Right renal cortex interstitium (tissue), 3 donors: ENCODE measurements at places on chromosomes 4 and X. TPM values are rescaled to one million over a fixed set of nuclear protein-coding genes. Genes with fewer than 3 reads are reported as not detected.

DNA sequence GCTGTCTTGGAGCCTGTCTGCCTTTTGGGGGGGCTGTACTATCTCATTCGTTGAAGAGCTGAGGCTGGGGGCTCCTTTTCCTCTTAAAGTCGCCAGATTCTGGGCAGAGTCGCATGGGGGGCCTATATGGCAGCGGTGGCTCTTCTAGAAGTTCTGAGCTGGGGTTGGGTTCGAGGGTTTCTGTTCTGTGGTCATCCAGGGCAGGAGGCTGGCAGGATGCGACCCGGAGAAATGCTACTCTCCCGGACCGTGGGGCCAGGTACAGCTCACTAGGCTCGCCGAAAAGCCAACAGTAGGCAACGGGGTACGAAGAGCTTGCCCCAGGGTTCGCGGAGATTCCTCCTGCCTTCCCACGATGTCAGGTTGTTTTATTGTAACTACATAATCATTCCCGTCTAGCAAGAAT, 1.9 kb upstream of the CITED1 start:
- no peak for DNase-seq

GRCh38 chr4:188612659-188613058, 473.4 kb downstream of the TRIML1 start:
- DNase-seq = no peak

DNA sequence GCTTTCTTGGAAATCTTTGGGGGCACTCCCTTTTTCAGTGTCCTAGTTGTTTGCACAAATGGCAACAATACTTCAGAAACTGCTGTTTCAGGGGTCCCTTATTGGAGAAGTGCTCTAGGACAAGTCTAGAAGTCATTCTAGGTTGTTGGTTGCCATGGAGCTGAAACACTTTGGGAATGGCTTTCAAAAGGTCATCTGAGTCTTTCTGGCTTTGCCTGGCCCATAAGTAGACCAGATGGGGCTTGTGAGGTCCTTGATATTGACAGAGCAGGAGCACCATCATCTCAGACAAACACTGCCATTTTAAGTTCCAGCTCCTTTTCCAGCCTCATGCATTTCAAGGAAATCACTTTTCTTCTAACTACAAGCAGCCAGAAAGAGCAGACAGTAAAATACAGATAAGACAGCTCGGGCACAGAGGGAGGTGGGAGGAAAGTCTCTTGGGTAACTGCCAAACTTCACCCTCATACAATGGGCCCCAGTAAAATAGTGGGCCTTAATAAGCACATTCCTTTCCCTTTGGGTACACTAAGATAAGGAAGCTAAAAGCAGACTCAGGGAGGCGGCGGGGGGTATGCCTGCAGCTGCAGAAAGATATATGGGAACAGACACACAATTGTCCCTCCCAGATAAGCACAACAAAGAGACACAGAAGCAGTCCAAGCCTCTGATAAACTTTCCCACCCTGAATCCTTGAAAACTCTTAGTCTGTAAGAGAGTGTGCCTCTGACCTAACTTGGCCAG, 8.5 kb upstream of the NXF3 start:
- DNase-seq = no peak

DNA sequence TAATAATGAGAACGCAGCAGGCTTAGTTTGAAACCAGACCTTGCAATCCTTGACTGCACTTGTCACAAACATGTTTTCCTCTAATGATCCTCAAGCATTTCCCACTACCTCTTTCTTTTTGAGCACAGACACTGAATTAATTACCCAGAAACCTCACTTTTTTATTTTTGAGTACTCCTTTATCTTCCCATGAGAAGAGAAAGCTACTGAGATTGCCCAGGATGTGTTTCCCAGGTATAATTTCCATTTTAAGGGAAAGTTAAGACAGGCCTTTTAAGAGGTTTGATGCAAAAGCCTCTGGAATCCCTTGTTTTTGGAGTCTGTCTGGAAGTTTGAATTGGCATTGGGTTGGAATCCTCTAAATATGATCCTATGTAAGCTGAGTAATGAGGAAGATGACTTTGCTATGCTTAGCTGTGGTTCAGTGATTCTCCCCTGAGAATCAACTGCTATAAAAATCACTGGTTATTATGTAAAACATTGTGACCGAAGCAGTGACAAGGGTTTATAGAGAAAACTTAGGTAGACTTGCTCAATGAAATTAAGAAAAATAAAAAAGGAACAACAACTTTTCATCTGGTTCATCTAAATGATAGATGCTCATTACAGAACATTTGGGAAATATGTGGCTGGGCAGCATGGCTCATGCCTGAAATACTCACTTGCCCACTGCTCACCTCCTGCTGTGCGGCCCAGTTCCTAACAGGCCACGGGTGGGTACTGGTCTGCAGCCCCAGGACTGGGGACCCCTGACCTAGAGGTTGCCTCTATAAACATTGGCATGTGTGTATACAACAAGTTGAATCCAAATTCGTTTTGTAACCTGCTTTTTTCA, 10.8 kb upstream of the RHOH start:
- DNase-seq = no peak

GRCh38 chr4:159071969-159072765, 30.7 kb upstream of the RAPGEF2 start:
- no peak for DNase-seq

DNA sequence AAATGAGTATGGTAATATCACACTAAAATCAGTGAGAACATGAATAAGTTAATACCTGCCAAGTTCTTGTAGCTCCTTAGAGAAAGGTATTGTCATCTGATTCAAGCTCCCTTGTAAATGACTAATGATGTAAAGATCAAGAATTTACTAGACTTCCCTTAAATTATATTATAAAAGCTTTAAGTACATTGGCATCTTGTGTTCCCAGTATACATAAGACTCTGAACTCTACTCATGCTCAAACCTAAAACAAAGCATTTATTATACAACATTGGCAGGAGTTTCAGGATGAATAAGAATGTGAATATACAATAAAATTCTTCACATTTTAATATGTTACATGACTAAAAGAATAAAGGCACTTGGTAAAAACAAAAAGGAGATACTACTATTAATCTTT, 126.8 kb upstream of the UNC5C start:
- no peak for DNase-seq

- peak; percentile 49 for DNase-seq
These were observed 995 bp downstream of the SMARCA5 start for GRCh38 chr4:143514497-143514896.

GRCh38 chr4:179372746-179373145, 1930.5 kb upstream of the AGA start:
- DNase-seq = no peak

DNA sequence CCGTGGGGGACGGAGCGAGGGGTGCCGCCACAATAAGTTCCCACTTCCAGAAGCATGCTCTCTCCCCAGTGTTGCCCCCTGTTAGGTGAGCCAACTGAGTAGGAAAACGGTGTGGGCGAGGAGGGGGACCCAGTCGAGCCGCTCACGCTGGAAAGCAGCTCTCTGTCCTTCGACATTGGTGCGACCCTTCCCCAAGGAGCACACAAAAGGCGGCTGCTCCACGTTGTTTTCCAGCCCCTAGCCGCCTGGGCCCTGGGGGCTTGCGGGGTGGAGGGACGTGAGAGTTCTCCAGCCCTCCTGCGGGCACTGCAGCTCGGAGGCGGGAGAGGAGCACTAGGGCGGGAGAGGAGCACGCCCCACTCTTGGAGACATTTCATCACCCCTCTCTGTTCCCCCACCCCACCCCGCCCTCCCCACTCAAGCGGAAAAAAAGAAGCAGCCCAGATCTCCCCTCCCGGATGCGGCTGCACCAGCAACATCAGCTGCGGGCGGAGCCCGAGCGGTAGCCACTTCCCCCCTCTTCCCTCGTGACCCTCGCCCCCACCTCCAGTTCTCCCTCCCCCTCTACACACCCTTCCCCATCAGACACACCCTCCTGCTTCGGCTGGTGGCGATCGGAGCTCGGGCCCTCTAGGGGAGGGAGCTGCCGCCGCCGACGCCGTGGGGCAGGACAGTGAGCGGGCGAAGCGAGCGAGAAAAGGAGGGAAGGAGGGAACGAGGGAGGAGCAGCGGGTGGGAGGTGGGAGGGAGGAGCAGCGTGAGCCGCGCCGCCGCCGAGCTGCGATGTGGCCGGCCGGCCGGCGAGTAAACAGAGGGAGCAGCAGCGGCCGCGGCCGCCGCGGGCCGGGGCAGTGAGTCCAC, at the start of gene DOCK11:
DOCK11 (plus strand) TSS at position 755 of the 861 bp plus-strand sequence. CDS start 157 bp downstream, outside the sequence.
- no peak for DNase-seq

GRCh38 chr4:119581190-119581873, 47.3 kb downstream of the PDE5A start:
- DNase-seq = no peak

DNA sequence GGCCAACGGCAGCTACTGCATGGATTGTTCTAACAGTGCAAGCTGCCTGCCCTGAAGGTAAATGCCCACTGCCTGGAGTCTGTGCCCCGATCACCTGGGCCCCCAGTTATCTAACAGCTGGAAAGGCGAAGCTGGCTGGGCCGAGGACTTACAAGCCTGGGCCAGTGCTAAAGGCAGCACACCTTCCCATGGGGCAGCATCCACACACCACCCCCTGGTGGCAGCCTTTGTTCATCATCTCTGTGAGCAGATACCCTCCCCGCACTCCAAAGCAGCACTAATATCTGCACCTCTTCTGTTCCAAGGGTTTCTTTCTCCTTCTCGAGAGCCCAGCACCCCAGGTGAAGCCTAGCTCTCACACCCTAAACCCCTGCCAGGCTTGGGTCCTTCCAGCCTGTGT, 7.6 kb downstream of the SLC2A9 start:
- no peak for DNase-seq

DNA sequence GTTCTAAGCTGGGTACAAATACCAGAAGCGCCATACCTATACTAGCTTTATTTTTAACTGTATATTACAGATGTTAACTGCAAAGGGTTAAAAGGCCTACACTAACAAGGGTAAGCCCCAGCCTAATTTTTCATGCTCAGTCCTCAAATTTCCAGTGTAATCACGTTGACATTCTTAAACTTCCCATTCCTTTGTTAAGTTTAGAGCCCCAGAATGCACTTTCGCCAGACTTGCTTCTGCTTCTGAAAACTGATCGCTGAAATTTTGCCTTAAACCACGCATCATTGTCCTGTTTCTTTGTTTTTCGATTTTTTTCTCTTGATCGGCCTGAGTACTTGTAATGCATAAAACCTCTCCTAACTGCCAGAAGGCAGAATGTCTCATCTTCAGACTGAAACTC, 2141.9 kb upstream of the AGA start:
- no peak for DNase-seq

- DNase-seq = no peak
These were observed 181.8 kb downstream of the USP46 start for GRCh38 chr4:52477191-52477780.

GRCh38 chrX:55342533-55343501, 78.1 kb upstream of the PAGE3 start:
- DNase-seq = no peak

DNA sequence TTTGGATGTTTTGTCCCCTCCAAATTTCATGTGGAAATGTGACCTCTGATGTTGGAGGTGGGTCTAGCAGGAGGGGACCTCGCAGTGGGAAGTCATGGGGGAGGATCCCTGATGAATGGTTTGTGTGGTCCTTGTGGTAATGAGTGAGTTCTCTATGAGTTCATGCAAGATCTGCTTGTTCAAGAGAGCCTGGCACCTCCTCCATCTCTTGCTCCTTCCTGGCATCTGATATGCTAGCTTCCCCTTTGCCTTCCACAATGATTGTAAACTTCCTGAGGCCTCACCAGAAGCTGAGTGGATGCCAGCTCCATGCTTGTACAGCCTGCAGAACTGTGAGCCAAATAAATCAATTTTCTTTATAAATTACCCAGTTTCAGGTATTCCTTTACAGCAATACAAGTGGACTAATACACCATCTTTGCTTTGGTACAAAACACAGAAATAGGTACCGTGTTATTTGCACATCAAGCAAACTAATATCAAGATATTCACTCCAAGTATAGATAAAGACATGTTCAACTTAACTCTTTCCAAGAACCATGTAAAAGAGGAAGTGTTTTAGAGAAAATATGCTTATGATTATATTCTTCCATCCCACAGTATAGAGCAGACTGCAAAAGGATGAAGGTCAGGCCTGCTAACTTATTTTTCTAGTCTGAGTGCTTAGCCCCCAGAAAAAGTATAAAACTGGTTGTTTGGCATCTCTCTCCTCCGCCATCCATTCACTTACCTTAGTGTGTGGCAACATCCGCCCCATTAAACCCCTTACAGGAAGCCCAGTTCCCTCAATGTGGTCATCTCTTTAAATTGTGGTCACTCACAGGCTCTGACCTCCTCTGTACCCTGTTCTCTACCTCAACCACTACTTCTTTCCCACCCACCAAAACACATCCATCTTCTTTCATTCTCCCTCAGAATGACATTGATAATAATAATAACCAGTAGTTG, 6.7 kb downstream of the ARAP2 start:
- no peak for DNase-seq

GRCh38 chrX:17632942-17633341, 104.4 kb upstream of the SCML1 start:
- no peak for DNase-seq

GRCh38 chr4:41189076-41189475, 25.3 kb downstream of the APBB2 start:
- DNase-seq = no peak

DNA sequence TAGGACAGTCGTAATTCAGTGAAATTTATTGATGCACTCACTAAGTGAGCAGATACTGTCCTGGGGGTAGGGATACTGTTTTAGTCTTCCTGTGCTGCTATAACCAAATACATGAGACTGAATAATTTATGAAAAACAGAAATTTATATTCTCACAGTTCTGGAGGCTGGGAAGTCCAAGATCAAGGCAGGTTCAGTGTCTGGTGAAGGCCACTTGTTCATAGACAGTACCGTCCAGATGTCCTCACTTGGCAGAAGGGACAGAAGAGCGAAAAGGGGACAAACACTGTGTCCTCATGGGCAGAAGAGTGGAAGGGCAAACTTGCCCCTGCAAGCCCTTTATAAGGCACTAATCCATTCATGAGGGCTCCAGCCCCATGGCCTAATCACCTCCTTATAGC, 45.6 kb downstream of the PGRMC2 start:
- no peak for DNase-seq

GRCh38 chr4:73315091-73315490, 56.5 kb upstream of the ANKRD17 start:
- DNase-seq = no peak

- no peak for DNase-seq
These were observed 169.6 kb downstream of the CAMK2D start for GRCh38 chr4:113591982-113592381.

Gene GAGE1
- polyA plus RNA-seq = not detected

Gene MAGEA8
- not detected for polyA plus RNA-seq

Gene TMEM156
- polyA plus RNA-seq = 2.8 TPM

Gene STOX2
- polyA plus RNA-seq = 7.7 TPM

Gene CENPE
- 16.6 TPM for polyA plus RNA-seq

Gene PDLIM3
- 4.6 TPM for polyA plus RNA-seq

Gene SCRG1
- 0.28 TPM for polyA plus RNA-seq

Gene EDA2R
- polyA plus RNA-seq = 0.52 TPM

Gene PAGE2B
- polyA plus RNA-seq = not detected

Gene GYPB
- polyA plus RNA-seq = 1.8 TPM

Gene PRSS48
- polyA plus RNA-seq = not detected
